Regular cardiac myocyte (primary cell): ENCODE measurements at places on chromosomes 2 and 18. TPM values are rescaled to one million over a fixed set of nuclear protein-coding genes. Genes with fewer than 3 reads are reported as not detected.

The PCARE gene
- not detected in 2 replicates for total RNA-seq

The DHX57 gene
- total RNA-seq = 18.9 and 29.7 TPM in 2 replicates

The AAK1 gene
- 19.4 and 21.1 TPM in 2 replicates for total RNA-seq

The ABCG8 gene
- not detected in 2 replicates for total RNA-seq

The RSAD2 gene
- 0.85 TPM in 1 of 2 replicates, not detected in the other for total RNA-seq

The NCK2 gene
- 29.0 and 32.2 TPM in 2 replicates for total RNA-seq

The MAP3K19 gene
- not detected in 2 replicates for total RNA-seq

The RAMP1 gene
- 0.77 and 3.1 TPM in 2 replicates for total RNA-seq

The LINC00305 gene
- not detected in 2 replicates for total RNA-seq

The SEMA4C gene
- 15.8 and 24.7 TPM in 2 replicates for total RNA-seq

The BOK gene
- 20.1 and 24.8 TPM in 2 replicates for total RNA-seq

The POTEI gene
- total RNA-seq = under 0.01 TPM in 1 of 2 replicates, not detected in the other
